ENCODE measurements at places on chromosomes 16 and 17.

DNA sequence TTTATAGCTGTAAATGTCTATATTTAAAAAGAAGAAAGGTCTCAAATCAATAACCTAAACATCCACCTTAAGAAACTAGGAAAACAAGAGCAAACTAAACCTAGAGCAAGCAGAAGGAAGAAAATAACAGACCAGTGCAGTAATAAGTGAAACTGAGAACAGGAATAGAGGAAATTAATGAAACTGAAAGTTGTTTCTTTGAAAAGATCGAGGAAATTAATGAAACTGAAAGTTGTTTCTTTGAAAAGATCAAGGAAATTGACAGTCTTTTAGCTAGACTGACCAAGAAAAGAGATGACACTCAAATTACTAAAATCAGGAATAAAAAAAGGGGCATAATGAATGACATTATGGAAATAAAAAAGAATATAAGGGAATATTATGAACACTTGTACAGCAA is 46.4 kb downstream of the SLFN5 start:
- DNase-seq: no peak

DNA sequence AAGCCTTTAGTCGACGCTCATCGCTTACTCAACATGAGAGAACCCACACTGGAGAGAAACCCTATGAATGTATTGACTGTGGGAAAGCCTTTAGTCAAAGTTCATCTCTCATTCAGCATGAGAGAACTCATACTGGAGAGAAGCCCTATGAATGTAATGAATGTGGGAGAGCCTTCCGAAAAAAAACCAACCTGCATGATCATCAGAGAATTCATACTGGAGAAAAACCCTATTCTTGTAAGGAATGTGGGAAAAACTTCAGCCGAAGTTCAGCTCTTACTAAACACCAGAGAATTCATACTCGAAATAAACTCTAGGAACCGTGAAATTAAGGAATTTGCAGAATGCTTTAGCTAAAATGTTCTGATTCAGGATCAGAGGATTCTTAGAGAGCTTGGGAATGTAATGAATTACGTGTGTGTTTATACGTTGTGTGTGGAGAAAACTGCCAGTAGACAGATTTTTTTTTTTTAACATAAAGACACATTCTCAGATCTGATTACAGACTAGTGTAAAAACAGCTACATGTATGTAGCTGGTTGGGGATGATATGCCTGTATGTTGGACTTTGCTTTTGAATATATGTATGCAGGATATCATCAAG is 25.4 kb downstream of the ZFP90 start:
- DNase-seq: no peak

GRCh38 chr16:12971241-12971640 is 69.8 kb downstream of the SHISA9 start:
- no peak for DNase-seq

GRCh38 chr16:66477028-66477515 is 50.0 kb downstream of the BEAN1 start:
- DNase-seq: no peak

GRCh38 chr17:79799538-79800324 is 2.9 kb upstream of the CBX8 start:
- DNase-seq: no peak

DNA sequence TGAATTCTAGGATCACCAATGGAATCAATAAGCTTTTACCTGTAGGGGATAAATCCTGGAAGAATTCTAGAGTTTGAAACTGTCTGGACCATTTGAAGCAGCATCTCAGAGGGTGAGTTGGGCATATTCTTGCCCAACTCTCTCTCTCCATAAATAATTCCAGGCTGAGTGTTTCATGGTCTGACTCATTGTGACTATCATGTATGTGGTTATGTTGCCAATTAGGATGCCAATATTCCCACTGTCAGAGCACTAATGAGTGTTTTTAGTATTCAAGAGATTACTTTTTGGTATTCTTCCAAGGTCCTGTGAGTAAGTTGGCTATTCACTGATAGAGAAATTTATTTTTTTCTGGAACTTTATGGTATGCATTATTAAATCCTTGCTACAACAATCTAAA is 456.9 kb downstream of the TOX3 start:
- no peak for DNase-seq

GRCh38 chr17:33777674-33778073 is 477.4 kb upstream of the CCL2 start:
- no peak for DNase-seq

DNA sequence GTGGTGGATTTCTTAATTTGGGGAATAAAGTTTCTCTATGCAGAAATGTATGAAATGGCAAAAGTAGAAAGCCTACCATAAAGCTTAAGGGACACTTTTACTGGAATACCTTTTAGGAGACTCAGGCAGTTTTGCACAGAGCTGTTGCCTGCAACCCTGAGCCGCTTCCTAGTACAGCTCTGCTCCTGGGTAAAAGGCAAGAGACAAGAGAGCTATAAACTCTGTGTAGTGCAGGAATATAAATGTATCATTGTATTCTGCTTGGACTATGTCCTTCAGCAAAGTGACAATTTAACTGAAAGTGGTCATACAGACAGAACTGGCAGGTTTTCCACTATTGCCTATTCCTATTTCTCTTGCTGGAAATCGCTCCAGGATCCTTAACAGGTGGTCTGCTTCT is 65.3 kb upstream of the MYOCD start:
- DNase-seq: no peak

- DNase-seq: no peak
Measured at GRCh38 chr16:2976673-2977072, 3.6 kb downstream of the PKMYT1 start.

DNA sequence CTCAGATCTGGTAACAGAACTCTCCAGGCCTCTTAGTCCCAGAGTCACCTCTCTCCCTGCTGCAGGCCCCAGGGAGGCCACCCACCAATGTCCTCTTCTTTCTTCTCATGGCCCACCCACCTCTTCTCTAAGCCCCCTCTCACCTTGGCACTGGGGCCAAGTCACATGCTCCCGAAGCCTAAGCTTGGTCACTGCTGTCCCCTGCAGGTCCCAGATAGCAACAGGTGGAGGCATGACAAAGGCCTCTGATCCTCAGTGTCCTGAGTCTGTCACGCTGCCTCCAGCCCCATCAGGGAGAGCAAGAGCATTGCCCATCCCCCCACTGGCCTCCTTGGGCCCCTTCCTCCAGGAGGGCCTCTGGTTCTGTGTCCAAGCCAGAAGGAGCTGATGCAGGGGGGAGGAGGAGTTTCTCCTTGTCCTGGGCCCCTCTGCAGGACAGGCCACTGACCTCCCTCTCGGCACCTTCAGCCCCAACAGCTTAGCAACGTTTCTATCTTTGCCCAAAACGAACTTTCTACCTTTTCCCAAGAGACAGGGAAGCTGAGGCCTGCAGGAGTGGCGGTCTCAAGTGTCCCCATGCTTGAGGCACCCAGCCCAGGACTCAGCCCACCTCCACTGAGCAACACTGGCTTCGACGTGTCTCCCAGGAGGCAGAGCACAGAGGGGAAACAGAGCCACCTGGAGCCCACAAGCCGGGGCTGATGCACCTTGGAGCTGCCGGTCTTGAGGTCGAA is 8.6 kb downstream of the P2RX1 start:
- DNase-seq: no peak

DNA sequence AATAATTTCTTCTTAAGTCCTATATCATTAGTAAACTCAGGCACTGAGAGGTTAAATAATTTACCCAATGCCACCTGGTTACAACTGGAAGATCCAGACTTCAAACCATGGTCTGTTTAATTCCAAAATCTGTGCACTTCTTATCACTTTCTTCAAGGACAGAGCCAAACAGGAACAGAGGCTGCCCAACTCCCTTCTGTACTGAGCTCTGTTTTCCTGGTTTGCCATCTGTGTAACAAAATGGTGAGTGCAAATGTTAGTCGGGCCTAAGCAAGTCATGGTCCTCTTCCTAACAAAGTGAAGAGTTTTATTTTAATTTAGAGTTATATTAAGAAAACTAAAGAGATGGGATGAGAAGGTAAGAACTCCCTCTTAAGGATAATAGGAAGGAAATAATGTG is 80.6 kb upstream of the CCL2 start:
- DNase-seq: no peak

GRCh38 chr17:81332914-81333528 is 37.9 kb upstream of the SLC38A10 start:
- DNase-seq: no peak

DNA sequence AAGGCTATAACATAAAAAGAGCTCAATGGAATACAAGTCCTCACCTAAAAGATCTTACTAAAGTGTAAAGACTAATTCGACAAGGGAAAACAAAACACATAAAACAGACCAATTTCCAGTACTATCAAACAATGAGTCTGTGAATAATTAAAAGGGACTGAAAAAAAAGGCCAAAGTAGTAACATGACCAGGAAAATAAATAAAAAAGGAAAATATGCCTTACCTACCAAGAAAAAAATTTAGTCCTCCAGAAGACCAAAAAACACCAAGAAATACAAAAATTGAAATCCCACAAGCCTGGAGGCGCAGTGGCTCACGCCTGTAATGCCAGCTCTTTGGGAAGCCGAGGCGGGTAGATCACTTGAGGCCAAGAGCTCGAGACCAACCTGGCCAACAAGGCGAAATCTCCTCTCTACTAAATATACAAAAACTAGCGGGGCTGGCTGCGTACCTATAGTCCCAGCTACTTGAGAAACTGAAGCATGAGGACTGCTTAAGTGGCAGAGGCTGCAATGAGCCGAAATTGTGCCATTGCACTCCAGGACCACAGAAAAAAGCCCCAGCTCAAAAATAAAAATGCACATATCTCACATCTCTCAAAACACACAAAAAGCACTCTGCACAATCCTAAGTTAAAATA is 60.8 kb downstream of the TEX14 start:
- peak; percentile 3 for DNase-seq

DNA sequence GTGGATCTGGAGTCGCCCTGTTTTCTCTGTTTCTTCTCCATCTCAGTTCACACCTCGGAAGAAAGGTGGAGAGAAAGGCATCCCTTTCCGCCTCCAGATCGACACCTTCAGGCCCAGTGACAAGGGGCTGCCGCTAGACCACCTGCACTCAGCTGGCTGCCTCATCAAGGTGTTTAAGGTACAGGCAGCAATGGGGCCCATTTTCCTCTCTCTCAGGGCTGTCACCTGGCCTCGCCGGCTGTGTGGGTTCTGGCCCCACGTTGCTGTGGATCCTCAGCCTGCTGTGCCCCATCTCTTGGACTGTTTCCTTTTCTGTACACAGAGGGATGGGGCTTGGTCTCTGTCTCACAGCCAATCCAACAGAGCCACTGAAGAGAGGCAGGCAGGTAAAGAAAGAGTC is 17.4 kb upstream of the STAC2 start:
- no peak for DNase-seq

- DNase-seq: no peak
Measured at GRCh38 chr17:7839190-7839875, 5.3 kb downstream of the KDM6B start.

DNA sequence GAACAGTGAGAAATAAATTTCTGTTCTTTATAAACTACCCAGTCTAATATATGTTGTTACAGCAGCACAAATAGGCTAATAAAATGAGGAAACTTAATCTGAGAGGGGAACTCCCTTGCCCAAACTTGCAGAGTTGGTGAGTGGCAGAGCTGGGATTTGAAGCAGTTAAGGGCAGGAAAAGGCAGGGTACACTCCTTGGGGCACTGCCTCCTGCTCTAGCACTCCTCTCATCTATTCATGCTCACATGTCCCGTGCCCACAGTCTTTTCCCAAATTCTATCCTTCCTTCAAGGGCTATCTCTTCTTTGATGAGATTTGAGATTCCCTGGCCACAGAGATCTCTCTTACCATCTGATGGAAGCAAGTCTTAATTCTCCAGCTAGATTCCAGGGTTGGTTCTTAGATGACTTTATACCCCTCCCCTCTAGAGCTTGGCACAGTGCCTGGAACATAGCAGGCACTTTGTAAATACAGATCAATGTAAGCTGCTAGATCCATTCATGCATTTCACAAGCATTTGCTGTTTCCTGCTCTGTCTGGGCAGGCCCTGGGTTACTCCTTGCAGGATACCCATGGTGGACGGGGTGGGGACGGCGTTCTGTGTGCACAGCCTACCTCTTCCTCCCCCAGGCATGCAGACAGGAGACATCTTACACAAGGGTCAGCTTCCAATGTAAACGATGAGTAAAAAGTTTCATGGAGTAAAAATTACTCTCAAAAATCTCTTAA is 39.2 kb upstream of the ABCC12 start:
- DNase-seq: no peak

DNA sequence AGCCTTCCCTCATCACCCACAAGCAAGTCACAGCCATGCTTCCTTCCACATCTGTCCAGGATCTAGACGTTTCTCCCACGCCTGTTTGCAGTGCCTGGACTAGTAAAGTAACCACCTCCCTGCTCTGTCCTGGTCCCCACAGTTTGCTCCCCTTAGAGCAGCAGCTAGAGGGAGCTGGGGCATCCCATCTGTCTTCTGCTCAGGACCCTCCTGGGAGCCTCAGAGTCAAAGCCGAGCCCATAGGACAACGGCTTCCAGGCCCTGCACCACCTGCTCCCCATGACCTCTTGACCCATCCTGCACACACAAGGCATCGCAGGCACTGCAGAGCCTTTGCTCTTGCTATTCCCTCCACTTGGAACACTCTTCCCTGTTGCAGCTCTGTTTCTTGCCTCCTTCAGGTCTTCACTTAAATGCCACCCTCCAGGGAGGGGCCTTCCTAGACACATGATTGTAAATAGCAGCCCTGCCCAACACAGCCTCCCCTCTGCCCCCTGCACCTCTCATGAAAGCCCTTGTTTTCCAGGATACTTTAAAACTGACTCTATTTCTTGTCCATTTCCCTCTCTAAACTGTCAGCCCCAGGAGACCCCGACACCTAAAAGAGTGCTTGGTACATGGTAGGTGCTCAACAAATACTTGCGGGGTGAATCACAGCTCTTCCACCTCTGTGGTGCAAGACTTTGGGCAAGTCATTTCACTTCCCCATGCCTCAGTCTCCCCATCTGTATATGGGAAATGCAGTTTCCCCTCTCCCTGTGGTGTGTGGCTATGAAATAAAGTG is 3.1 kb downstream of the NATD1 start:
- DNase-seq: no peak

GRCh38 chr17:50834429-50835300 is 721 bp upstream of the WFIKKN2 start:
- DNase-seq: no peak

DNA sequence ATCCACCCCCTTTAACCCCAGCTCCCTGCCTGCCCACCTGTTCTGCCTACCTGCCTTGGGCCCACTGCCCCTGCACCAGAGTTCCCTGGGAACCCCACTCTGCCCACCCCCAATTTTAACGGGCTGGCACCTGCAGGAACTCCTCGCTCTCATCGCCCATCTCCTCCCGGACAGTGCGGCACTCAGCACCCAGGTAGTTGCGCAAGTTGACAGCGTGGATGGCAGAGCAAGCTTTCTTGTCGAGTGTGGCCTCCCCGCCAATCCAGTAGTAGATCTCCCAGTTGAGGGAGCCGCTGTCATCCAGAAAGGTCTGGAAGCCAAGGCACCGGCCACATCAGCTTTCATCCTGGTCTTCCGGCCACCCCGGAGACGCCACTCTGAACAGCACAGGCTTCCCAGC is 7.8 kb downstream of the FLII start:
- DNase-seq: no peak

GRCh38 chr17:57976594-57976993 is 11.5 kb downstream of the VEZF1 start:
- DNase-seq: no peak

DNA sequence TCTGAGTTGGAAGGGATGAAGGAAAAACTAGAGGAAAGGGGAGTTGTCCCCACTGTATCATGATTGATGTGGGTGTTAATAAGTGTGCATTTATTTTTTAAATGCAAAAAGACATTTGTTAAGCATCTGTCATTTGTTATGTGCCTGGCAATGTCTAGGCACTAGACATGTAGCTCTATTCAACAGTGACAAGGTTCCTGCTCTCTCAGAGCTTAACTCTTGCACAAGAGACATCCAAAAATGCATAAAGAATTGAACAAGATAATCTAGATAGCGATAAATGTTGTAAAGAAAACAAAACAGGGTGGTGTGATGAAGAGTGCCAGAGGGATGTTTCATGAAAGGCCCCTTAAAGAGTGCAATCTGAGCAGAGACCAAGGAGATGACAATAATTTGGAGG is 148.9 kb downstream of the TOX3 start:
- no peak for DNase-seq
